Cerebellar nuclear complex (tissue), 1 donor: ENCODE measurements at places on chromosomes 5 and 9.

DNA sequence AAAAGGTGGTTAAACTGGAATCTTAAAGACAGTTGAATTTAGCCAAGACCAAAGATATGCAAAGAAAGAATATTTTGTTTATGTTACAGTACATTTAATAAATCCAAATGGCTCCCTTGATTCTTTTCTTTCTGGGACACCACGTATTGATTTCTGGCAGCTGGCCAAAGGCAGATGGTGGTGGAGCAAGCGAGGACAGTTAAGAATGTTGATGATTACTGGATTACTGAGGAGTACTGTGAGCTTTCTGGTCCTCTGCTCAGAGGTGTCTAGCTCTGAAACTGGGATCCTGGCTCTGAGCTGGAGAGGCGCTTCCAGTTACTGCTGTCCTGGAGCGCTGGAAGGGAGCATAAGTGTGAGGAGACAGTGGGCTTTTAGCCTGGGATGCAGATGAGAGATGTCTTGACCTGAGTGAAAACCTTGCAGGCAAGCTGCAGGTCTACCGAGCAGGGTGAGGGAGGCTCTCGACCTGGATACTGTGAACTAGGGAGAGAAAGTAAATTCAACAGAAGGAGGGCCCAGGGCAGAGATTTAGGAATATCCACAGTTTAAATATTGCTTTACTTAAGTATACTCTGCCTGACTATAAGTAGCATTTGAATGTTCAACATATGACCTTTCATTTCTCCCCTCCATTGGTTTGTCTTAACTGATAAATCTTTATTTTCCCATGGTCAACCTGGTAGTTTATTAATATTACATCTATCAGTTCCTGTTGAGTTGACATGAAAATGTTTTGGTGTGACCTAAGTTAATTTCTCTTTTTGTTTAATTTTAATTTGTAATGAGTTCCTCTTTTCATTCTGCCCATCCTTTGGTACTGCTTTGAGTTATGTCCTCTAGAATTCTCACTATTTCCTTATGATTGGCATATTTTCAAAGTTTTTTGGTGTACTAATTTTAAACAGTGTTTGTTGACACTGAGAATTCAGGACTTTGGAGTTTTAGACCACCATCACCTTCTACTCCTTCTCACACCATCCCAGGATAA lies 3.7 kb downstream of the SYK start:
- DNase-seq: no peak

- no peak for DNase-seq
These were observed 380.0 kb upstream of the RORB start for GRCh38 chr9:74117151-74117550.

DNA sequence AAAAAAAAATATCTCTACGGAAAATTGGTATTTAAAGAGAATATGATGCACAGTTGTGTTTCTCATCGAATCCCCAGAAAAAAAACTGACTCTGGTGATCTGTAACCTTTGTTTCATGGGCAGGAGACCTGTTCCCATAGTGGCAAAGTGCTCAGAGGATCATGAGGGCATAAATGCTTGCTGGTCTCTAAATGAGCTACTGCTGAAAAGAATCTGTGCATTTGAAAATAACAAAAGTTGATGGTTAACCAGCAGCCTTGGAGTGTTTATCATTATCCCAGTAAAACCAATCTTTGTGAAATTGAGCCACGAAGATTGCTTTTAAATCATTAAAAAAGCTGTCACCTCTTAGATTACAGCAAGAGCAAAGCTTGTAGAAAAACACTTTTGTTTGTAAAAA lies 775.4 kb downstream of the MTRR start:
- no peak for DNase-seq

GRCh38 chr5:141260458-141261237 lies 15.5 kb downstream of the PCDHB15 start:
- no peak for DNase-seq

DNA sequence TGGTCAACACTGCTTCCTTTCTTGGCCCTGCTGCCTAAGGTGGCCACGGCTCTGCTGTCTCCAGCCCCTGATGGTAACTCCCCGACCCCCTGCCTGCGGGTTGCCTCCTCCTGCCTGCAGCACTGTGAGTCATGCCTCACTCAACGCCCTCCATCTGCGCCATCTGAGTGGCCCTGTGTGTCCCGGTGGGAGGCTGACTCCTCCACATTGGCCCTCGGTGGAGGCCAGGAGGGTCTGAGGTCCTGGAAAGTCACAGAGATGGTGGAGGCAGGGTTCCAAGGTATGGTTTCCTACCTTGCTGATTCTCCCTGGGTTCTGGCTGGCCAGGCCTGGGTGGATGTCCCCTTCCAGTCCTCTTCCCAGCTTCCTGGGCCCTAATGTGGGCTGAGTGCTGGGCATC lies 64.5 kb upstream of the ADAMTS2 start:
- no peak for DNase-seq

DNA sequence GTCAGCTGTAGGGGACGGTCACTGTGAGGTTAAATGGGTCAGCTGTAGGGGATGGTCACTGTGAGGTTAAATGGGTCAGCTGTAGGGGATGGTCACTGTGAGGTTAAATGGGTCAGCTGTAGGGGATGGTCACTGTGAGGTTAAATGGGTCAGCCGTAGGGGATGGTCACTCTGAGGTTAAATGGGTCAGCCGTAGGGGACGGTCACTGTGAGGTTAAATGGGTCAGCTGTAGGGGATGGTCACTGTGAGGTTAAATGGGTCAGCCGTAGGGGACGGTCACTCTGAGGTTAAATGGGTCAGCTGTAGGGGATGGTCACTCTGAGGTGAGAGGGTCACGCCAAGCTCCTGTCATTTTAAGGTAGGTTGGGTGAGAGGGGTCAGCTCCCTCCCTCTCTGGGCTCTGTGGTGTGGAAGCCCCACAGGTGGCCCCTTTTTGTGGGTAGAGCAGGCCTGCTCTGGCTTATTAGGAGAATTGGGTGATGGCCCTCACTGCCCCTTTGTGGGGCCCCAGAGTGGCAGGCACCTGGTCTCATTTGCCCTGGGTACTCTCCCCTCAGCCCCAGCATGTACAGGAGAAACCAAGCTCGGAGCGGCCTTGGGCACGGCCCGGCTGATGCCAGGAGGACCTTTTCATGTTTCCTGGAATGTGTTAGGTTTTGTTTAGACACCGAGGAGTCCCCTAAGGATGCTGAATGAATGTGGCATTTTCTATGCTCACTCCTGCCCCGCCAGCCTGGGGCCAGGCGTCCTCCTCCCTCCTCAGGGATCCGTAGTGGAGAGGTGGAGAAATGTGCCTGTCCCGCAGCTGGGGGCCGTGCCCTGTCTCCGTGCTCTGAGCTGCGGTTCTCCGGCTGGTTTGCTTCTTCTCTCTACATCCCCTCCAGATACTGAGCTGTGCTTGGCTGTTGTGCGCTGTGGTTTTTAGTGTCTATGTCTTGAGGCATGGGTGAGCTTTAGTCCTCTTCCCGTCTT lies 31.4 kb downstream of the AHRR start:
- no peak for DNase-seq

GRCh38 chr9:83061990-83062650 lies 822 bp downstream of the RASEF start:
- DNase-seq: no peak

- no peak for DNase-seq
These were observed 91.4 kb downstream of the ADAMTS16 start for GRCh38 chr5:5231576-5231975.

DNA sequence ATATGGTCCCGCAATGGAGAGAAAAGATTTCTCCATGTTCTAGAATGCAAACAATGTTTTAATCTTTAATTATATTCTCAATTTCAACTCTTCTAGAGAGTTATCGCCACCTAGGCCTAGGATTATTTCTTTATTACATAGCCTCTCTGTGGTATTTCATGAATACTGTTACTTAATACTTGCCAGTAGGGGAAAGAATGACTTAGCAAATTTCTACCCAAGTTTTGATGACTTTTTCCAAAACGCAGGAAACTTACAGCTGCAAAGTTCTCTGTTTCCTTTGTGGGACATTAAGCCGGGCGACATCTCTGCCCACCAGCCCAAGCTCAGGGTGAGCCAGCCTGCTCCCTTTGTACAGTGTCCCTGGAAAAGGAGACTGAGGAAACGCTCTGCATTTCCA lies 73.8 kb downstream of the MED27 start:
- no peak for DNase-seq

DNA sequence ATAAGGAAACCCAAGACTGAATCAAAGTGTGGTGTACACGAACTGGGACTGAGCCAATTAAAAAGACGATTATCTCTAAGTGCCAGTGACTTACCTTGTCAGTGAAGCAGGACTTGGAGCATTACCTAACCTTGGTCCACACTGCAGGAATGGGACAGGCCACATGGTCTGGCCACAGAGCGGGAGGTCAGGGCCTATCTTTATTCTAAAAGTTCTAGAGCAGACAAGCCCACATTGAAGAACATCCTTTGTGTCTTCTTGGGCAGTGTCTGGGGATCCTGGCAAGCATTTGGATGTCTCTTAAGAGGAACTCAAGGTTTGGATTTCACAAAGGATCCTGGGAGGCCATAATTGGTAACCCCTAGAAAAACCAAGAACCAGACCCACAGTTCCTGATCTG lies 16.5 kb downstream of the SPRY4 start:
- DNase-seq: no peak

GRCh38 chr9:136225748-136226679 lies 19.6 kb downstream of the QSOX2 start:
- DNase-seq: no peak

GRCh38 chr5:15463231-15463980 lies 36.6 kb upstream of the FBXL7 start:
- no peak for DNase-seq

DNA sequence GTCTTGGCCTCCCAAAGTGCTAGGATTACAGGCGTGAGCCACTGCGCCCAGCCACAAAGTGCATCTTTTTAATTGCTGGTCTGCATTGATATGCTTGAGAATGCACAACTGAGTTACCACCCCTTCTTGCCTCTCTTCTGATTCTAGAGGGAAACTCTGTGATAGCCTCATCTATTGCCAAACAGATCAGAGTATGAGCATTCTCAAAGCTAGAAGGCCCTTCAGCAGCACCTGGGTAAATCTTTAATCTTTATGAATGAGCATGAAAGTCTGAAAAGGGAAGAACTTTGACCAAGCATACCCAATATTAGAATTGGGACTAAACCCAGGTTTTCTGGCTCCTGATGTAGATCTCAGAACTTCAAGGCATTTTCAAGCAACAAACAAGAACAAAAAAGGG lies 298.3 kb upstream of the TNC start:
- DNase-seq: no peak

GRCh38 chr9:8205576-8205975 lies 406.0 kb upstream of the DMAC1 start:
- DNase-seq: no peak

DNA sequence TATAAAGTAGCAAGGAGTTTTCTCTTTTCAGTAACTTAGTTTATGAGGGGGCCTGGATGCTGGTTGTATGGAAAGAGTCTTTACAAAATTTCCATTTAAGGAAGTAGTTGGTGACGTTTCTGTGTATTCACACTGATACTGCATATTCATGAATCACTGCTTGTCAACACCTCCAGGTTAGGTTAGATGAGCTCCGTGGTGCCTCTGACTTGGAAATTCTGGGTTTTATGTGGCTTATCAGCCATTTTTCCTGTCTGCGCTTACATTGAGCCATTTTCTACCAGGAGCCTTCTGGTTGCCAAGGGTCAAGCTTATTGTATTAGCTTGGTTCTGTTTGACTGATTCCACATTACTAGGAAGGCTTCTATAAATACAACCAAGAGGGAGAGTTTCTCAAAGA lies 128.3 kb downstream of the SLC28A3 start:
- DNase-seq: no peak

- no peak for DNase-seq
These were observed 614.8 kb downstream of the KIF4B start for GRCh38 chr5:155628346-155628745.

- DNase-seq: no peak
These were observed 16.9 kb downstream of the HMGXB3 start for GRCh38 chr5:150017226-150018005.

GRCh38 chr5:104172976-104173375 lies 610.4 kb upstream of the NUDT12 start:
- no peak for DNase-seq

DNA sequence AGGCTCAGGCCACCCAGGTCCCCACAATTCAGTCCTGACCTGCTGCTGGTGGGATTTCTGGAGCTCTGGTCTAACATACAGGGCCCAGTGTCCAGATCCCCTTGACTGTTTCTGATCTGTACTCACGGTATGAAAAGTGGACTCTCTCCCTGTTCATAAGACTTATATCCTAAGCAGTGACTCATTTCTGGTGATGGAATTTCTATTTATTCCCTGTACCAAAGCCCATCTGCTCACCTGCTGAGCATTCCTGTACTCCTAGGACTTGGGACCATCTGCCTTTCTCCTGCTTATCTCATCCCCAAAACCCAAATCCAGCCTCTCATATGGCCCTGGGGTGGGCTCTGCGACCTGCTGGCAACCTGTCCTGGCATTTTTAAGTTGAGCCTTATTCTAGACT lies 86.6 kb downstream of the APBA1 start:
- no peak for DNase-seq

GRCh38 chr9:21974722-21975409 lies 19.3 kb downstream of the CDKN2A start:
- DNase-seq: no peak

GRCh38 chr5:131276072-131276471 lies 12.2 kb downstream of the CDC42SE2 start:
- DNase-seq: no peak

GRCh38 chr5:1013238-1013947 lies 4.8 kb downstream of the NKD2 start:
- no peak for DNase-seq
